RPMI7951 (cell line): ENCODE measurements at places on chromosomes 11 and 22. TPM values are rescaled to one million over a fixed set of nuclear protein-coding genes. Genes with fewer than 3 reads are reported as not detected.

DNA sequence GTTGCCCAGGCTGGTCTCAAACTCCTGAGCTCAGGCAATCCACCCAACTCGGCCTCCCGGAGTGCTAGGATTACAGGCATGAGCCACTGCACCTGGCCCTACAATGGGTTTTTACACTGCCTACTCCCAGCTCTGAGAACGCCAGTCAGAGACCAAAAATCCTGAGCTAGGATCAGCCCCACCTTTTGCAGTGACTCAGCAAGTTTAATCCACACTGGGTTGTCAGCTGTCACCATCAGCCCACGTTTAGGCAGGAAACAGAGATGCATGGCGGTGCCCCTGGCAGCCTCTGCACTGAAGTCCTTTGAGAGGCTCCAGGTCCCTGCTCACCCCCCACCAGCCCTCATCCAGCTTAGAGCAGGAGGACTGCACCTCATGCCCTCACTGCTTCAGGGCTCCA lies 117.6 kb downstream of the ARHGAP8 start:
- DNase-seq, result peak; percentile 51

- DNase-seq, result peak; percentile 20
Observed at GRCh38 chr11:17479284-17480214, 2.9 kb upstream of the ABCC8 start.

GRCh38 chr11:72471005-72471898 lies 36.9 kb upstream of the CLPB start:
- DNase-seq, result peak; percentile 71

The CYP2D6 gene
- not detected in 2 replicates for total RNA-seq

DNA sequence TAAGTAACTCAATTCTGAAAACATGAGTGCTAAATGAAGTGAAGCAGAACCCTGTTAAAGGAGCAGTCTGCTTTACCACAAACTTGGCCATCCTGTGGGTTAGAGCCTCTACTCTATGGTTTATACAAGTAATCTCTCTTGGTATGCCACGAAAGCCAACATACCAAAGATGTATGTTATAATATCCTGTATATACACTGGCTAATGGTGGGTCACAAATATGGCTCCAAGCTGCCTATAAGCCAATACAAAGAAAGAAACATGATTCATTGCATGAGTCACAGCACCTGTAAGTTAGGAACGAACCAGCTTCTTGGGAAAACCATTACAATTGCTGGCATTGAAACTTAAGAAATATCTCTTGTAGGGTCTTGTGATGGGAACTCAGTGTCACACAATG lies 16.1 kb downstream of the XRRA1 start:
- peak; percentile 71 for DNase-seq

The OAF gene
- 41.9 and 47.0 TPM in 2 replicates for total RNA-seq

DNA sequence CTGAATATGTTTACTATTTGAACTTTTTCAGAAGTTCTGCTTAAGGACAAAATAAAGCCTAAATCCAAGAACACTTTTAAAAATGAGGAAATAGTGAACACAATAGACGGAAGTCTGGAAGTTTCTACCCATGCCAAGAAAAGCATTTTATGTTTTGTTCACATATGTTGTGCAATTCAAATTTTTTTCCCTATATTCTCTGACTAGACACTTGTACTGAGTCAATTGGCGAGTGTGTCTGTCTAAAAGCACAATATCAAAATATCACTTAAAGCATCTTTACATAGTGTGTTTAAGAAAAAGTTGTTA lies 29.2 kb downstream of the INCENP start:
- DNase-seq, result no peak

The PC gene
- 29.1 and 54.4 TPM in 2 replicates for total RNA-seq

The CARD16 gene
- 22.5 and 28.8 TPM in 2 replicates for total RNA-seq

The ADAMTS15 gene
- total RNA-seq, result 2.3 and 2.5 TPM in 2 replicates

- no peak for DNase-seq
Observed at GRCh38 chr11:114909866-114910265, 231.5 kb downstream of the NXPE2 start.

The OR5B21 gene
- not detected in 2 replicates for total RNA-seq

- no peak for DNase-seq
Observed at GRCh38 chr22:49157529-49158339, 669.9 kb downstream of the BRD1 start.

The MUC5AC gene
- total RNA-seq, result not detected in 2 replicates

GRCh38 chr11:106670069-106670468 lies 348.2 kb downstream of the GUCY1A2 start:
- DNase-seq, result peak; percentile 33

- no peak for DNase-seq
Observed at GRCh38 chr11:99911116-99911515, 776.0 kb upstream of the ARHGAP42 start.

The TSPAN18 gene
- 0.96 and 2.1 TPM in 2 replicates for total RNA-seq

DNA sequence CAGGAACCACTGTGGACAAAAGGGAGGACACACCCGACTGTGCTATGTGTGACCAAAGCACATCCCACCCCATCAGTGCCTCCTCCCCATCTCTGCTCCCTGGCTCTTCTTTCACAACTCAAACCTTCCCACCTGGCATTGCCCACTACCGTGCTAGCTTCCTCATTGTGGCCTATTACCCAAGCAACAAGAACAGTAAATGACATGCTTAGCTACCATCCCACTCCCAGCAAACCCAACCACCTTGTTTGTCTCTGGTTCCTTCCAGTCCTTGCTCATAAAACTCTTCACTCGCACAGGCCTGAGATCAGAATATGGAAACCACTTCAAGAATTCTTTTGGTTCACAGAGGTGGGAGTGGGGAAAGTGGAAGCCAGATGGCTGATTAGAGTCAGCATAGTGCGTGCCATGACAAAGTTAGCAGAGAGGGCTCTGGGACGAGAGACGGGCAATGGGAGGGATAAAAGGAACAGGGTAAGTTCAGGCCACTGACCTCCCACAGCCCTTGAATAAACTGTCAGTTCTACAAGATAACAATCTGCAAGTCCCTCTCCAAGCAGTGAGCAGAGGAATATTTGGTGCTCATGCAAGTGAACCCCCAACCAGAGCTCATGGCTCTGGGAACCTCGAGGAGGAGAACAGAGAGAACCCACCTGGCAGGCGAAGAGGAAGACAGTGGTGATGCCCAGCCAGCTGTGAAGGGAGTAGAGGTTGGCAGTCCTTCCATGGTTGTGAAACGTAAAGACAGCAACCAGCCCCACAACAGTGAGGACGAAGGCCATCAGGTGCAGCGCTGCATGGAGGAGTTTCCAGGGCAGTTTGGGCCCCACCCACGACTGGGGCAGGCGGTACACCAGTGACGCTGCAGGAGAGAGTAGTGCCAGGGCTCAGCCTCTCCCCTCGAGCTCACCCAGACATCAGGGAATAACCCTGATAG lies 8.3 kb downstream of the CYB561A3 start:
- no peak for DNase-seq

GRCh38 chr22:37819105-37819433 lies 4.1 kb upstream of the GALR3 start:
- no peak for DNase-seq

DNA sequence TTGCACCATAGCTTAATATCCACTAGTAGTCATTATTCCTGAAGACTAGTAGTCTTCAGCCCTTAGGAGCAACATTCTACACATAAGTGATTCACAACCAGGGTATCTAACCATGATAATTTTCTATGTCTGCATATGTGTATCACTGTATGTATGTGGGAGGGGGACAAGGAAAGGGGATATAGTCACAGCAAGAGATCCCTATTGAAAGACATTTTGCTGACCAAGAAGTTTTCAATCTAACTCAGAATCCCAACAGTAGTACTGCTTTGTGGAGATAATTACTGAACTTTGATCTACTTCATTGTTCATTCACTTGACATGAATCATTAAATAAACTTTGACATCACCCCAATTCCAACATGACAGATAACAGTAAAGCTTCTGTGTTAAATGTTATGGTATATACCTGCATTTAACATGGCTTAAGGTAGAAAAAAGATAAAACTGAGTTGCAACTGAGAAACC lies 10.3 kb downstream of the PIK3C2A start:
- DNase-seq, result peak; percentile 6

The KDELR3 gene
- 75.3 and 82.1 TPM in 2 replicates for total RNA-seq

DNA sequence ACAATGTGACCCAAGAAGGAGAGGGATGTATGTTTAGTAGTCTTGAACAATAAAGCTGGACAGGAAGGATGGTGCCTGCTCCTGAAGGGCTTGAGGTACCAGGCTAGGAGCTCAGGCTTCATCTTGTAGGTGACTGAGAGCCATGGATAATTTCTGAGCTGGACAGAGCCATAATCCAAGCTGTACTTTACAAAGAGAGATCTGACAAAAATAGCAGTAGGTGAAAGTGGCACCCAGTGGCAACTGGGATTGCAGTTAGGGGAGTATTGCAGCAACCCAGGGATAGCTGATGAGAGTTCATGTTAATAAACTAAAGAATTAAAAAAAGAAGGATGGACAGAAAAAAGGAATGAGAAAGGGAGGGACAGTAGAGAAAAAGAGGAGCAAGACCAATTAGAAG lies 7.4 kb downstream of the XRRA1 start:
- no peak for DNase-seq

The OR2AG1 gene
- not detected in 2 replicates for total RNA-seq

DNA sequence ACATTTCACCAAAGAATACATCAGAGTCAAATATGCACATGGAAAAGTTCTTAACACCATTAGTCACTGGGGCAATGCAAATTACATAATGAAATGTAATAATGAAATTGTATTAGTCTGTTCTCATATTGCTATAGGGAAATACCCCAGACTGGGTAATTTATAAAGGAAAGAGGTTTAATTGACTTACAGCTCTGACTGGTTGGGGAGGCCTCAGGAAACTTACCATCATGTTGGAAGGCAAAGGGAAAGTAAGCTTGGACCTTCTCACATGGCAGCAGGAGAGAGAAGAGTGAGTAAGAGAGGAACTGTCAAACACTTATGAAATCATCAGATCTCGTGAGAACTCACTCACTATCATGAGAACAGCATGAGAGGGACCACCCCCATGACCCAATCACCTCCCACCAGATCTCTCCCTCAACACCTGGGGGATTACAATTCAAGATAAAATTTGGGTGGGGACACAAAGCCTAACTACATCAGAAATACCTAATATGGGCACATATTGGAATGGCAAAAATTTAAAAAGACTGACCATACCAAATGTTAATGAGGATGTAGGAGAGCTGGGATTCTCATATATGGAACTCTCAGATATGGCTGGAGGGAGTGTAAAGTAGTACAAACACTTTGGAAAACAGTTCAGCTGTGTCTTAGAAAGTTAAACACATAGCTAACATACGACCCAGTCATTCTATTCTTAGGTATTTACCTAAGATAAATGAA lies 65.1 kb upstream of the CD44 start:
- DNase-seq, result no peak

GRCh38 chr22:39087881-39088684 lies 9.0 kb upstream of the APOBEC3H start:
- DNase-seq, result no peak

GRCh38 chr11:24651873-24652272 lies 155.0 kb downstream of the LUZP2 start:
- DNase-seq, result no peak

DNA sequence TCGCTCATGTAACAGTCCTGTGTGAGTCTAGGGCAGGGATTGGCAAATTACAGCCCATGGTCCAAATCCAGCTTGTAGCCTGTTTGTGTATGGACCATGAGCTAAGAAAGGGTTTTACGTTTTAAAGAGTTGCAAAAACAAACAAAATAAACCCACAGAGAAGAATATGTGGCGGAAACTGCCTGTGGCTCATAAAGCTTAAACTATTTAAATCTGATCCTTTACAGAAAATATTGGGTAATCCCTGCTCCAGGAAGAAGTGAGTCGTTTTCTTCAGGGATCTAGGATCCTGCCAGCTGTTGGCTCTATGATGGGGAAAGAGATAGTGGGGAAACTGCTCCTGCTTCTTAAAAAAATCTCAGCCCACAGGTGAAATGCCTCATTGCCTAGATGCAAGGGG lies 3.4 kb upstream of the OR6Q1 start:
- DNase-seq, result peak; percentile 54

DNA sequence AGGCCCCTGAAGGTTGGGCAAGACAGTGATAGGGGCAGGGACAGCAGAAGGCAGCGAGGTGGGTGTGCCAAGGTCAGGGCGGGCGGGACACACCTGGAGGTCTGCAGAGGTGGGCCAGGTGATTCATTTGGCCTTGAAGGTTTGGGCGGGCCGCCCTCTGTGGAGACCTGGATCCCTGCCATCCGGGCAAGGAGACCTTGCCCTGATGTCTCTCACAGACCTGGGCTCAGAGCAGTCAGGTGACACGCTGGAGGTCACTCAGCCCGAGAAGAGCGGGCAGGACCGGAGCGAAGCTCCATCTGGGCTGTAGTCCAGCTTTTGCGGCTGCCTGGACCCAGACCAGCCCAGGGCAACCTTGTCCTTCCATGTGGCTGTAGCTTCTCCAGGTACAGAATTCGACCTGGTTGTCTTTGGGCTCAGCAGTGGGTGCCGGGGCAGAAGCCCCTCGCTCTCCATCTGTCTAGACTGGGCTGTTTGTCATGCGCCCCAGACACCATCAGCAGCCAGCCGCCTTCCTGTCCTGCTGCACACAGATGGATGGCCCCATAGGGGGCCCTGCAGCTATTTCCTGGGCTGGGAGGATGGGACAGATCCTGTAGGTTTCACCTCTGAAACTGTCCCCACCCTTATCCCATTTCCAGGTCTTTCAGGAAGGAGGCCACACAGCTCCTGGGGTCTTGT lies 3.1 kb downstream of the MRGPRG start:
- DNase-seq, result no peak

The CARNS1 gene
- total RNA-seq, result not detected in 2 replicates

The SNX32 gene
- 0.20 TPM in 1 of 2 replicates, not detected in the other for total RNA-seq

DNA sequence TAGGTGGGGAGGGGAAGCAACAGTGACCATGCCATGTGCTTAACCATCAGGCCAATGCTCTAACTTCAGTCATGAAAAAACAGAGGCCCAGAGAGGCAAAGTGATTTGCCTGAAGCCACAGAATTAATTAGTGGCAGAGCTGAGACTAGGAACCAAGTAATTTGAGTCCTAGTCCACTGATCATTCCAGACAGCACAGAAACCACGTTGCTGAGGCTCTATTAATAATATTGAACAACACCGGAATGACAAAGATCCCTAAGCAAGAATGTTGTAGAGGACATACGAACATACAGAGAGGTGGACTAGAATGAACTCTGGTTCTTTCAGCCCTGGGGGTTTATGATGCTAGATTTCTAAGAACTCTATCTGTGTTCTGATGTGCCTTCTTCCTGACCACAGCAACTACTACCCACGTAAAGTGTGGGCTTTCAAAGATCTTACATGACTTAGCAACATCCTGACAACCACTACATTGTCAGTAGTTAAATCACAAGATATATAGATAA lies 92.3 kb downstream of the GAB2 start:
- DNase-seq, result no peak

DNA sequence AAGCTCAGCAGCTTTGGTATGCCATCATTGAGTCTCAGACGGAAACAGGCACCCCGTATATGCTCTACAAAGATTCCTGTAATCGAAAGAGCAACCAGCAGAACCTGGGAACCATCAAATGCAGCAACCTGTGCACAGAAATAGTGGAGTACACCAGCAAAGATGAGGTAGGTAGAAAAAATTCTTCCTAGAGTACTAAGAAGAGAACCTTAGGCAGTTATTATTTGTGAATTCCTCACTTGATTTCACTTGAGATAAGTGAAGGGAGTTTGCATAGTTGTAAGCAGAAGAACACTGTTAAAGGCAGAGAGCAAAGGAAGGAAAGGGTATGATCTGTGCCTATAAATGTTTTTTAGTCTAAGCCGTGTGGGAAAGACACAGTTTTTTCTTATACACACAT lies 28.6 kb downstream of the RRM1 start:
- DNase-seq, result no peak

The HTR3A gene
- not detected in 2 replicates for total RNA-seq

- DNase-seq, result no peak
Observed at GRCh38 chr11:101612481-101612880, 28.7 kb upstream of the TRPC6 start.
